Esophagus squamous epithelium (tissue), 5 donors: ENCODE measurements at places on chromosomes 1 and 21.

GRCh38 chr1:85421179-85421578 lies 43.8 kb downstream of the DDAH1 start:
- DNase-seq = no peak

DNA sequence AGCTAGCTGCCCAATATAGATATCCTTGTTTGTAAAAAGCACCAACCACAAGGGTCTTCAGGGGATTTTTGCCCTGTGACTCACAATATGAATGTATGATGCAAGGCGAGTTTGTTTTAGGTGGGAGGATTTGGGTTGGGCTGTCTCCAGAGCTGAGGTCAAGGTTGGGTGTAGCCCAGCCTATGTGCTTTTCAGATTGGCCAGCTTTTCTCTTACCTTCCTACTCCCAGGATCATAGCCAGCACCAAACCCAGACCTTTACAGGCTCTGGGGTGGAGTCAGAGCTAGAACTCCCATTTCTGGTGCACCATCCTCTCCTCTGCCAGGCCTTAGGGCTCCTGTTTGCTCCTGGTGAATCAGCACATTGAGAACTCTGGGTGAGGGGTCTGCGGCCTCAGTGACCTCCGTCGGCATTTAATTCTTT lies 55.6 kb upstream of the GCLM start:
- DNase-seq = no peak

- DNase-seq = no peak
Observed at GRCh38 chr21:46662367-46662654, 26.8 kb downstream of the PRMT2 start.

DNA sequence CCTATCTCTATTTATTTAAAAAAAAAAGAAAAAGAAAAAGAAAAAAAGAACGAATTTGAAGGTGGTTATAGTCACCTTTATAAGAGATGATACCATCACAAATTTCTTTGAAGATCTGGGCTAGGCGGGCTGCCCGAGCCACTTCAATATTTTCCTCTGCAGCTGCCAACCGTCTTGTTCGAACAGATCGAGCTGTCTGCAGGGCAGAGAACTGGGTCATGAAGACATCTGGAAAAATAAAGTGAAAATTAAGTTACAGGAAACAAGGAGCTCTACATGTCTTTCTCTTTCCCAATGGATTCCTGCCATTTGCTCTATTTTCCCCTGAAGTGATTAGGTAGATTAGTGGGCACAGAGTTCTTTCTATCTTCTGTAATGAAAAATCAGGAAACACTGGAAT lies 31.9 kb downstream of the RUSC1 start:
- DNase-seq = no peak

GRCh38 chr1:234721476-234722269 lies 111.7 kb upstream of the IRF2BP2 start:
- no peak for DNase-seq

DNA sequence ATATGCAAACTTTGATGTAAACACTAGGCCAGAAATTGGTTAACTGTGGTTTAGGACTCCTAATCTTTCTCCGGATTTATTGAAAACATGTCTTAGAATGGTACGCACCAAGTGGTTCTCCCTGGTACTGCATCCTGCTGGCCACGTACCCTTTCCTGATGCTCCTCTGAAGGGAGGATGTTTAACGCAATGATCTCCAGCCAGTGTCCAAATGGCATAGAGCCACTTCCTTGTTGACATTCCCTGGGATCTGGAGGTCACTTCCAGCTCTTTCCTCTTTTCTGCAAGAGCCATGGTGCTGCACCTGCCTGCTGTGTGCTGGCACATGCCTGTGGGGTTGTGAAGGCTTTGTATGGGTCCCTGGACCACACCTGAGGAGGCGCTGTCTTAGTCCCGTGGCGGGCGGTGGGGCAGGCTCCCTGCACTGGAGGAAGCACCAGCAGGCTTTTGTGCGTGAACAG lies 53.9 kb downstream of the GALNT2 start:
- no peak for DNase-seq

DNA sequence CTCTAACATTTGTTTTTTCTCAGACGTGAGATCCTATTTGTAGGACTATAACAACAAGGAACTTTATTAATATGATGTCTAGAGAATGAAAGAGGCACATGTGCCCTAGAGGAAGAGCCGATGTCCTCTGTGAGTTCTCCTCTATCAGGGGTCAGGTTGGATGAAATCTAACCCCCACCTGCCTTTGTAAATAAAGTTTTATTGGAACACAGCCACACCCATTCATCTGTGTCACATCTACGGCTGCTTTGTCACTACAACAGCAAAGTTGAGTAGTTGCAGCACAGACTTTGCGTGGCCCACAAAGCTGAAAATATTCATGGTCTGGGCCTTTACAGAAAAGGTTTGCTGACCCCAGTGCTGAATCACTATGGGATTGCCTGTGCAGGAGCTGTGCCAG lies 571 bp upstream of the CAPN9 start:
- no peak for DNase-seq

GRCh38 chr1:39168301-39169080 lies 36.0 kb upstream of the MACF1 start:
- no peak for DNase-seq

DNA sequence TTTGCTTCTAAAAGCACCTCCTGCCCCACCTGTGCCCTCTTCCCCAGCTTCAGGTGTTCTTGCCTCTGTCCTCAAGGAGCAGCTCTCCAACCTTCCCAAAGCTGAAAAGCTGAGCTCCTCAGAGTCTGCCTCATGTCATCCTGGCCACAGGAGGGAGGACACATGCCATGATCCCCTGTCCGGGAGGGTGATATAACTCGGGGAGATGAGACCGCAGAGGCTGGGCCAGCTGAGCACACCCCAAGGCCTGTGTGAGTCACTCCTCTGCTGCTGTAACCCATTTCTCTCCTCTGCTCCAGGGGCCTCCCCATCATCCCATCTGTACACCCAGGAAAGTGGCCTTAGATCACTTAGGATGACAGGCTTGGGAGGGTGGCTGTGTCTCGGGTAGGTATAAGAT lies 49.8 kb downstream of the EPHB2 start:
- DNase-seq = no peak

DNA sequence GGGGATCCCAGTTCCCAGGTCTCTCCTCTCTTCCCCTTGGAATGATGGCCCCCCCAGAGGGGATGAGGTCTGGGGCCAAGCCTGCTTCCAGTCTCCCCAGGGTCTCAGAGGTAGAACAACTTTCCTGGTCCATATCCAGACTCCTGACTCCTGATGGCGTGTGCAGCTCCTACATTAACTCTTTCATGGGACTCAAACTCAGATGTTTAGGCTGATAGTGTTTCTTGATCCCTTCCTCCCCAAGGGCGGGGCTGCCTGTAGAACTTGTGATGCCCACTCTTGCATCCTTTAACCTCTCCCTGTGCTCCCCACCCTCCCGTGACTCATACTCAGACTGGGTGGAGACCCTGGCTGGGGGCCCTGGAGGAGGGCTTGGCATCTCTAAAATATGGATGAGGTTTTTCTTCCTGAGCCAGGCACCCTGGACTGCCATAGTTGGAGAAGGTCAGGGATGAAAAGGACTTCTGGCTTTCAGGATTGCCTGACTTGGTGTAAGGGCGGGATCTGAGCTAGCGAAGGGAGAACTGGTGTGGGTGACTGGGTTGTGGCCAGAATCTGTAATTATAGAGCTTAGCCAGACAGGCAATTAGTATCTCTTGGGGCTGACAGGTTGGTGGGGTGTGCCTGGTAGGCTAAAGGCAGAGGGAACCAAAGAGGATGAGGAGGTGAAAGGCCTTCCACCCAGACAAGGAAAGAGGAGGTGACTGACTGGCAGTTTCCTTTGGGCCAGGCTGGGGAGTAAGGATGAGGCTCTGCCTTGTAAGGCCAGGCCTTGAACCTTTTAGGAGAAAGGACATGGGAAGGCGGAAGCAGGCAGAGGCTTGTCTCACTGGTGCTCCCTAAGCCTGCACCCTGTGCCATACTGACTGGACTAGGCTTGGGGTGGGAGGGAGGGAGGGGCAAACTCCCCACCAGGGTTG lies 1.5 kb downstream of the ATP8B2 start:
- no peak for DNase-seq

DNA sequence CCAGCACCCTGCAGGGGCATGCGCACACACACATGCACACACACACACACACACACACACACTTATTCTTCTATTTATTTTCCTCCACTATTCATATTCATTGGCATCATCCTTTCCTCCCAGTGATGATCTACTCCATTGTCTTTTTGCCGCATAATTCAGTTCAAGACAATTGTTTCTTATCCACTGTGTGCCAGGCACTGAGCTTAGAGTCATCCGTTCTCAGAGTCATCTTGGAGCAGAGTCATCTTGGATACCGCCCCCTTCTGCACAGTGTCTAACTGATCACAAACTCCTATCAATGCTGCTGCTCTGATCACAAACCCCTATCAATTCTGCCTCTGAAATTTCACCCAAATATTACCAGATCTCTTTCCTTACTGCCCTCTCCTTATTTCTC lies 102.8 kb upstream of the PROX1 start:
- no peak for DNase-seq

DNA sequence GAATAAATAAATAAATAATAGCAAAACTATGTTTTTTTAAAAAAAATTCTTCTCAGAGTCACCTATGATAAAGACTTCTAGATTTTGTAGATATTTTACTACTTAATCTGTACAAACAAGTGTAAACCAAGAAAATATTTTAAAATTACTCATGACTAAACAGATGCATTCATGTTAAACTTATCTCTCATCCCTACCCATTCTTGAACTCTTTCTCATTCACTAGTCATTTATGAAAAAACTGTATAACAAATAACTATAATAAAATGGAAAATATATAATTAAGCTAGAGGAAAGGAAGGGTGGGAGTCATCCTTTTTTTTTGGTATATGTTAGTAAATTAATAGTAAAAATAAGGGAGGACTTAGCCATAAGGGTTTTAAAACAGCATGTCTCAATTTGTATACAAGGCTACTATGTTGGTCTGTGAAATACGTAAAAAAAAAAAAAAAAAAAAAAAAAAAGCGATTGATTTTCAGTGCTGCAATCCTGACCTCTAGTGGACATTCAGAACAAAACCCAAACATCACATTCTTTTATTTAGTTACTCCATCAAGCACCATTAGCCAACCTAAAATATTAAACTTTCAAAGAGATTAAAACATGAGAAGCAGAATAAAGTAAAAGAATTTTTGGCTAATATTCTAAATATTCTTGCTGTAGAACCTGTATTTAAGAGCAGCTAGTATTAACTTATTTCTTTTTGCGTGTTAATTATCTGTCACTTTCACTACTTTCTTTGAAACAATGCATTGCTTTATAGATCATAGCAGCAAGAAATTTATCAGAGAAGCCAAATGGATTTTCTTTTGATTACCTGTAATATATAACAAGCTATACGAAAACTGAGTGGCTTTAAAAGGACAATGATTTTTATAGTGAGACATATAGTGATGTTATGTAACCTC lies 255.8 kb upstream of the CACYBP start:
- no peak for DNase-seq

DNA sequence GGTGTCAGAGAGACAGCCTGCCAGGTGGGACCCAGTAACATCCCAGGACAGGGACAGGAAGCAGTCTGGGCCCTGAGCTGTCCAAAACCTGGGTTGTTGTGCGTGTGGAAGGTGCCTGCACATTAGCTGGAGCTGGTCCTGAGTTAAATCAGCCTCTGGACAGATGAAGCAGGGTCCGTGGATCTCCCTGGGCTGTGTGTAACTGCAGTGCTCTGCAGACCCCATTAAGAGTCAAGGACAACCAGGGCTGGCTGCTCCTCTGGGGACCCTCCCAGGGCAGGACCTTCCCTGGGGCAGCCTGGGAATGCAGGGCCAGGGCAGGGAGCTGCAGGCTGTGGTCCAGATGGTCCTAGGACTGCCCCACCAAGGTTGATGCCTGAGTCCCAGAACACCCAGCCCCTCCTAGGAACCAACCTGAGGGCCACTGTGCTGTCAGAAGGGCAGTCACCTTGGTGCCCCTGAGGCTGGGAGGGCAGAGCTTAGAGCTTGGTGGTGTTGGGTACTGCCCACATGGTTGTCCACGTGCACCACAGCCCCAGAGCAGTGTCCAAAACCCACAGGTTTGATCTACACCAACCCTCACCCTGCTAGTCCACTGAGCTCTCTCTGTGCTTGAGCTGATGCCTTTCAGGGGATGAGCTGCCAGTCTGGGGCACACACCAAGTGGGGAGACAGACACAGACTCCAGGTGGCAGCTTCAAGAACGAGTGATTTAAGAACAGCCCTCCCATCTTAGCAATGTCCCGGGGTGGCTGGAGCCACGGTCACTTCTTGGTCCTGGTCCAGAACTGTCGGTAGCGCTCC lies 2.9 kb downstream of the MRPL55 start:
- no peak for DNase-seq

GRCh38 chr21:32477424-32477745 lies 64.9 kb downstream of the EVA1C start:
- DNase-seq = no peak

- DNase-seq = no peak
Observed at GRCh38 chr1:179529482-179530195, 46.1 kb downstream of the NPHS2 start.

DNA sequence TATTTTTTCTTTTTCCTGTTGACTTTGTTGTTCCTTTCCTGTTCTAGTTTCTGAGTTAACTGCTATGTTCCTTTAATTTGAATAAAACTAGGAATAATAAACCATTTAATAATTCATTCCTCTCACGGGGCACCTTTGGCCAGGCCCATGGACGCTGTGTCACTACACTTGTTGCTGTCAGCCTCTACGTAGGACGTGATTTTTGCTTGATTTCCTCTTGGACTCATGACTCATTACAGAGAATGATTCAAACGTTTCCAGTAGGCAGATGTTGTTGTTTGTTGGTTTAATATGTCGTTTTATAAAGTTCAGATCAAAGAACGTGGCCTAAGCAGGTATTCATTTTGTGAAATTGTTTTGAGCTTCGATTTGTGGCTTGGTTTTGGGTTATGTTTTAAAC lies 9.1 kb upstream of the SLC19A1 start:
- no peak for DNase-seq

DNA sequence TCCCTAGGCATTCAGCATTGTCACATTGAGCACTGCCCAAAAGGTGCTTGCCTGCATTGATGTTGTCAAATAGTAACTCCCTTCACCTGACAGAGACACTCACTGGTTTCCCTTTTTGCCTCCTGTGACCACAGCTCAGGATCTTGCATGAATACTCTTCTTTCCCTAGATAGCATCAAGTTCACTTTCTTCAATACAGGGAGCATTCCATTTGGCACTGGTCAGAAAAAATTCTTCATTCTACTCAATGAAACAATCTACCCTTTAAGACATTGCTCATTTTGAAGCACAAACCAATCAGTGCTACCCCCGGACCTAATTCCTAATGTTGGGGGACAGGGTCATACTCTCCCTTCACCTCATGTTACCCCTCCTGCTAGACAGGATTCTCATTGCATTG lies 319.0 kb upstream of the SNX7 start:
- no peak for DNase-seq

DNA sequence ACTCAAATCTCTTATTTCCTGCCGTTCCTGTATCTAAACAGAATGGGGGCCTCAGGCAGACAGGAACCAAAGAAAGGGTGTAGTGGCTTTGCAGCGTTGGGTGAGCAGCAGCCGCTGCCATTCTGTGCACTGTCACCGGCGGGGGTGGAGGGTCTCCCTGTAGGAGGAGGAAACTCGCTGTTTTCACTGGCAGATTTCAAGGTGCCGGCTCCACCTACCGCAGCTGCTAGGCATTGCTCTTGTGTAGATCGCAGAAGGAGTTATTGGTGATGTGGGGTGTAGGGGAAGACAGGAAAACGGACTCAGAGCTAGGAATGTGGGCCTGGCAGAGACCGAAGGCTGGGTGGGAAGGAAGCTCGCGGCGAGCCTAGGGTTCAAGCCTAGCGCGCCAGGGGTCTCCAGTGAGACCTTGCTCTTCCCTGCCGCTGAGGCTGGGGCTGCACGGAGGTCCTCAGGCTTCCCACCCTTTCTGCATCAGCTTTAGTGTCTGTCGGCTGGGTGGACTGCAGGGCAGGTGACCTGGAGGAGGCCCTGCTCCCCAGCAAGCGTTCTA lies 20.8 kb downstream of the ATP5PO start:
- no peak for DNase-seq
